ENCODE measurements at places on chromosomes 6 and 20.

DNA sequence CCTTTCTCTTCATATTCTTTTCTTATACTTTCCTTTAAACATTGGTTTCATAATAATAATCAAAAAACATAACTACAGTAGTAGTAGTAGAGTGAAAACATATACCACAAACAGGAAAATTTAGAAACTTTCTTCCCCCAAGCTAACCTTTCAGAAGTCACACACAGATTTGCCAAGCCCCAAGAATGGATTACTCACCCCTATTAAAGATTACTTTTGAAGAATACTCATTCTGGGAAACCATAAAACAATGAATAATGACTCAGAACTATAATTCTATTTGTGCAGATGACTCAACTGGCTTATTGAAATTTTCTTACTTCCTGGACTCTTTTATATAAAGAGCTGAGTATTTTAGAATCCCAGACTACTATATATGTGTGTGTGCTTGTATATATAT is 119.4 kb upstream of the GJE1 start:
- no peak for DNase-seq

DNA sequence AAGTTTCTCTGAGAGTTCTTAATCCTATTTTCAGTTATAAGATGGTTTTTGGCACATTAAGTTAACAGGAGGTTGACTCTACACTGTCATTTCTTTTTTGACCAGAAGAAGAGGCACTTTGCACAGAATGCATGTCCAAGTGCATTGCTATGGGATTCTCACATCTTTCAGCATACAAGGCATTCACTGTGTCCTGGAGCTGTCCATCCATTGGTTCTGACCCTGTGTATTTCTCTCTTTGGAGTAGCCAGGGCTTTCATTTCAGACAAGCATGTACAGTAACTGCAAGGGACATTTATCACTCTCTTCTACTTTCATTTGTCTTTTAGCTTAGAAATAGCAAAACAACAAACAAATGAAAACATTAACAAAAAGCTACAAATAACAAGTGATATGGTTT is 275.1 kb upstream of the IMPG1 start:
- no peak for DNase-seq

GRCh38 chr6:160273196-160273595 is 14.6 kb upstream of the SLC22A2 start:
- no peak for DNase-seq

GRCh38 chr20:63553933-63554290 is at the start of gene FNDC11:
Gene FNDC11, plus strand, starts transcription at chr20:63554159. Its CDS starts 1,505 bp downstream, at chr20:63555664.
- DNase-seq: no peak

- no peak for DNase-seq
These were observed 303 bp downstream of the MBOAT1 start for GRCh38 chr6:20211941-20212391.

DNA sequence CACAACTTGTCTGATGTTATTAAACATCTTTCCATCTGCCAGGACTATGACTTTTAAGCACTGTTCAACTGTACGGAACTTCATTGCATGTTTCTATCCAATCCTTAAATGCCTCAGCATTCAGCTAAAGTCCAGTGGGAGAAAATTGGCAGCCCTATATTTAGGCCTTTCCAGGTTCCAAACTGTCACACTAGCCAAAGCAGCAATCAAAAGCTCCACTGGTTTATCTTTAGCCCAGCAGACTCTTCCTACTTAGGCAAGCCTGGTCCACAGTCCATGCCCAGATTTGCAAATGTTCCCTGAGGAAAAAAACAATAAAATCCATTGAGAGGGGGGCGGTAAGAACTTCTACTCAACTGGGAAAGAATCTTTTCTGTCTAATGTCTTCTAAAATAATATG is 349.1 kb upstream of the GJE1 start:
- DNase-seq: no peak
